ENCODE measurements at places on chromosomes 13 and 19.

GRCh38 chr19:33891773-33892172 is 95.1 kb downstream of the KCTD15 start:
- no peak for DNase-seq

GRCh38 chr19:33303791-33304345 is 1.5 kb upstream of the CEBPA start:
- DNase-seq, result no peak

DNA sequence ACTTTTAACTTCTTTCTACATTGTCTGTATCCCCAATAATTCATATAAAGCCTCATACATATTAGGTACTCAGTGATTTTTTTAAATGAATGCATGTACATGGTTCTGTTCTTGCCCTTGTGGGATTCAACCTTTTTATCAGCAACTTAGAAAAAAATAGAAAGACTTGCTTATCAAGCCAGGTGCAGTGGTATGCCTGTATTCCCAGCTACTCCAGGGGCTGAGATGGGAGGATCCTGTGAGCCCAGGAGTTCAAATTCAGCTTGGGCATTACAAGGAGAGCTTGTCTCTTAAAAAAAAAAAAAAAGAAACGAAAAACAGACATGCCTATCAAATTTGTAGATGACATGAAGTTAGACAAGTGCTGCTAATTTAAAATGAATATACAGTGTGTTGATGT is 54.2 kb upstream of the MYCBP2 start:
- no peak for DNase-seq

- DNase-seq, result no peak
Observed at GRCh38 chr19:39873385-39873784, 27.2 kb upstream of the FBL start.

DNA sequence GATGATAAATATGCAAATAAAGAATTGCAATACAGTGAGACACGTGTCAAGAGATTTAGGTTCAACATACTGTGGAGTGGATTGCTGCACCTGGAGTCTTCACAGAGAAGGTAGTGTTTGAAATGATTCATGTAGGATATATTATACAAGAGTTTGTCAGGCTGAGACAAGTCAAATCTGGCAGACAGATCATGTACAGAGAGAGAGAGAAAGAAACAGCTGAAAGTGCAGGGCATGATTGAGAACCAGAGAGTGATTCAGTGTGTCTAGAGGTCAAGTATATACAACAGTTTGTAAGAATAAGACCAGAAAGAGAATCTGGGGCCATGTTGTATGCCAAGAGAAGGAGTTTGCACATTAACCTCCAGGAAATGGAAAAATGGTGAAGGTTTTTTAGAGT is 2.1 kb upstream of the VWA8 start:
- no peak for DNase-seq

DNA sequence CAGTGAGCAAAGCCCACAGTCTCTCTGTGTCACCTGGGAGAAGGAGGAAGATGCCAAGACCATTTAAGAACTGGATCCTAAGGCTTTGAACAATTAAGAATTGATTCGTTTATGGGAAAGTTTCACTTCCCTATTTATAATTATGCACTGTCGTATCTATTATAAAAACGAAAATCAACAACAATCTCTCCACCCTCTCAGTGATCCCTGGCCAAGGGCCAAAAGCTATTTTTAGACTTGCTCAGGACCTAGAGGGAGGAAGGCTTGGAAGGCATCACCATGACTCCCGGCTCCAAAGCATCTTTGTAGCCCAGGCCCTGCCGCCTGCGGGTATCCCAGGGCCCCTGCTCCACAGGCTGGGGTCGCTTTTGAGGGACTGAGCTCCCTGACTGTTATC is 1.3 kb downstream of the RHPN2 start:
- no peak for DNase-seq
